Smooth muscle cell of the brain vasculature (primary cell): ENCODE measurements at places on chromosomes 3 and 15.

DNA sequence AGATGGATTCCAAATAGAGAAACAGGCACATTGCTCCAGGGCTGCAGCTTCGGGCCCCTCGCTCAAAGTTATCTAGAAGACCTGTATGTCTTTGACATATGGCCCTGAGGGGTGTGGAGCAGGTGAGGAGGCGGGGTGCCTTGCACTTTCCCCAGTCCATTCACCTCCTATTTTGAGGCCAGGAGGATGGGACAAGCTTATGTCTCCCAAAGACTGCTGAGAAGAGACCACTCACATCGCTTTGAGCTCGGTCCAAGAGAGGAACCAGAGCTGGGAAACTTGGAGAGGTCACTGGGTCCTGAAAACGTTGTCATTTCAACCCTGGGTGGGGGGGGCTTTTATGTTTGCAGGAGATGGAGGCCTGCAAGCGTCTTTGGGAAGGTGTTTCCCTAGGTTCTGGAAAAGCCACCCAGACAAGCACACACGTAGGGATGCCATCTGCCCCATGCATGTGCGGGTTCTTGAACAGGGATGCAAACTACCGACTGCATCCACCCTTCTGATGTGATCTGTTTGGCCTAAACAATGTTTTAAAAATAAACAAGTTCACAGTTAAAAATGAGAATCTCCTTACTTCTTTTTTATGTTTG is 33.7 kb upstream of the SYNM start:
- DNase-seq: no peak

GRCh38 chr3:171468296-171468906 is 8.2 kb upstream of the TNIK start:
- no peak for DNase-seq

GRCh38 chr3:186248850-186249249 is 113.2 kb downstream of the DGKG start:
- DNase-seq: no peak

GRCh38 chr3:132773071-132773619 is 50.9 kb upstream of the NPHP3 start:
- no peak for DNase-seq

- no peak for DNase-seq
Measured at GRCh38 chr3:24389108-24390090, 105.3 kb downstream of the THRB start.

DNA sequence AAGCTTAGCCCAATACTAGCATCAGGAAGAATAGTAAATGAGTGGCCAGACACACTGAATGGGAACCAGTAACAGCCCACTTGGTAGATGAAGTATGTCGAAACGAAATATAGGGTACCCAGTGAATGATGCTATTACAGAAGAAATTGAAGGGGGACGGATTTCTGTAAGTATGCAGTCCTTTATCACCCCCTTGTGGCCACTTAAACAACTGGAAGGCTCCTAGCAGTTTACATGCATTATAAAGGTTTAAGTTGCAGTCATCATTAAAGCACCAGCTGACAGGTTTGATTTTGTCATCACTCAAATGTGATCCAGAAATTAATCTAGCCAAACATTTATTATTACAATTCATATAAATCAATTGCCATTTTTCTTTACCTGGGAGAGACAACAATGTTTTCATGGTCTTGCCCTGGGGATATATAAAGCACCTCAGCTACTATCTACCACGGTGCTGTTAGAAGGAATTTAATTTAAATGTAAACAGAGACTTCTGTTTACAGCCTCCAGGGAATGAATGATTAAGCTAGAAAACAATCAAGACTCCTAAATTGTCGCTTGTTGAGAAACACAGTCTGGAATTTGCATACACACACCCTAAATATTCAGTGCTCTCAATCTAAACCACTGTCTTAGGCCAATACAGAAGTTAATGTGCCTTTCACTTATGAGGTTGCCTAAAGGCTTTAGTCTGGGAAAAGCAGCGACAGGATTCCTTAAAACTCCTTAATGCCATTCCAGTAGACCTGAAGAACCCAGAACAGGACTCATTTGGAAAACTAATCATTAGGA is 7.8 kb downstream of the EIF1B start:
- peak; percentile 40 for DNase-seq

GRCh38 chr15:86009727-86010126 is 69.9 kb upstream of the AGBL1 start:
- DNase-seq: no peak

DNA sequence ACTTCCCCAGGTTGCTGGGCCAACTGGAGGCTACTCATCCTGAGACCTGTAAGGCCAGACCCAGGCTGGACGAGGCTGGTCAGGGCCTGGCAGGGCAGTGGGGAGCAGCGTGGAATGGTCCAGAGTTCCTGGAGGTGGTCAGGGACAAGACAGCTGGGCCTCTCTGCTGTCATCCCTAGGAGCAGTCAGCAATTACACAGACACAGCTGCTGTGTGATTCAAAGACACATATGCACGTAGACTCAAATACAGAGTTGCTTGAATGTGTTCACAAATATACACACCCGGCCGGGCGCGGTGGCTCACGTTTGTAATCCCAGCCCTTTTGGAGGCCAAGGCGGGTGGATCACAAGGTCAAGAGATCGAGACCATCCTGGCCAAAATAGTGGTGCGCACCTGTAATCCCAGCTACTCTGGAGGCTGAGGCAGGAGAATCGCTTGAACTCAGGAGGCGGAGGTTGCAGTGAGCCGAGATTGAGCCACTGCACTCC is 1.5 kb upstream of the CD276 start:
- no peak for DNase-seq
